ENCODE measurements at places on chromosomes 1 and 21. TPM values are rescaled to one million over a fixed set of nuclear protein-coding genes. Genes with fewer than 3 reads are reported as not detected.

VWA5B1 gene
- total RNA-seq, result not detected

CFHR4 gene
- not detected for total RNA-seq

CHI3L1 gene
- total RNA-seq, result 0.28 TPM

NHLH1 gene
- total RNA-seq, result not detected

CR2 gene
- not detected for total RNA-seq

SPSB1 gene
- 16.7 TPM for total RNA-seq

PEX10 gene
- 19.7 TPM for total RNA-seq

RGS18 gene
- 0.18 TPM for total RNA-seq

Measured in IMR-90 (cell line).